ENCODE measurements at places on chromosomes 11 and 22.

GRCh38 chr11:7901319-7901854 lies 29.7 kb downstream of the OR10A6 start:
- DNase-seq: no peak

DNA sequence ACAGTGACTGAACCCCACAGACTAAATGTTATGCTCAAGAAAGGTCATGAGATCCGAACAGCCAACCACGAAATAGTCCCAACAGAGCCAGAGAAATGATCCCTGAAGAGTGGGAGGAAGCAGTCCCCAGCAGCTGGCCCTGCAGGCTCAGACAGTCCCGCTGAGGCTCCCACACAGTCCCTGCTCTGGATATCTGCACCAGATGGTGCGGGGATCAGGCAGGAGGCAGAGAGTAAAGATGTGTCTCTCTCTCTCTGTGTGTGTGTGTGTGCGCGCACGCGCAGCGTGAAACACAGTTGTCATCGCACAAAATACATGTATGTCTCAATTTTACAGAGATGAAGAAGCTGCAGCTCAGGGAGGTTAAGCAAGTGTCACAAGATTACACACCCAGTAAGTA lies 27.9 kb downstream of the GUCY1A2 start:
- DNase-seq: no peak

DNA sequence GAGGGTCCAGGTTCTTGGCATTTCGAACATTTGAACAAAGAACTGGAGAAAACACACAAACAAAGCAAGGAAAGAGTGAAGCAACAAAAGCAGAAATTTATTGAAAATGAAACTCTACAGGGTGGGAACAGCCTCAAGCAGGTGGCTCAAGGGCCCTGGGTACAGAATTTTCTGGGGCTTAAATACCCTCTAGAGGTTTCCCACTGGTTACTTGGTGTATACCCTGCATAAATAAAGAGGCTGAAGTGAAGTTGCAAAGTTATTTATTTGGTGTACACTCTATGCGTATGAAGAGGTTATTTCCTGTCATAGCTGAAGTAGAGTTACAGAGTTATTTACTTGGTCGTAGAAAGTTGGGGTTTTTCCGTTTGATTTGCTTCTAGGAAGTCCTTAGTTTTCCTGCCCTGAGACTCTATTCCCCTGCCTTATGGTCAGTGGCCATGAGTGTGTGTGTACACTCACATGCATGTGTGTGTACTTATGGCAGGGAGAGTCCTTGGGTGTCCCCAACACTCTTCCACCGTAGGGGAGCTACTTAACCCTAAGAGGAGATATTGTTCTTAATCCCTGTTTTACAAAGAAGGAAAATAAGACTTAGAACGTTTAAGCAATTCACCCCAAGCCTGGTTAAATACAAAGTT lies 5.6 kb upstream of the SMCO4 start:
- DNase-seq: no peak

- DNase-seq: no peak
Measured at GRCh38 chr11:73888244-73888643, 11.4 kb downstream of the PAAF1 start.

DNA sequence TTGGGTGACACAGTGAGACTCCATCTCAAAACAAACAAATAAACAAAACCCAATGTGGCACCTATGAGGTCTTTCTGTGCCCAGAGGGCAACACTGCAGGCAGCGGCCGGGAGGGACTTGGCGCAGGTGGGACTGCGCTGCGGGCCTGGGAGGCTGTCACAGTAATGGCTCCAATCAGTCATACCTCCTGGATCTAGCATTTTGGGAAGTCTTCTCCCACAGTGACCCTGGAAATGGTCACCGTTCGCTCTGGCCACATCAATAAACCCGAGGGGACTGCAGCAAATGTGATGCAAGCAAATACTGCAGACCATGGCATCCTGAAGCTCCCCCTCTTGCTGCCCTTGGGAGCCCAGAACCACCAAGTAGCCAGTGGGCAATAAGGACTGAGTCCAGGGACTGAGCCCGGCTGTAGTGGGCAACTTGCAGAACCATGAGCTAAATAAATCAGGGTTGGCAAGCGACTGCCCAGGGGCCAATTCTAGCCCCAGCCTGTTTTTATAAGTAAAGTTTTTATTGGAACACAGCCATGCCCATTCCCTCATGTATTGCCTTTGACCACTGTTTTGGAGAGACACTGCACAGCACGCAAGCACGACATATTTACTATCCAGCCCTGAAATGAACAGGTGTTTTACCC lies 15.4 kb downstream of the SHANK2 start:
- DNase-seq: no peak

DNA sequence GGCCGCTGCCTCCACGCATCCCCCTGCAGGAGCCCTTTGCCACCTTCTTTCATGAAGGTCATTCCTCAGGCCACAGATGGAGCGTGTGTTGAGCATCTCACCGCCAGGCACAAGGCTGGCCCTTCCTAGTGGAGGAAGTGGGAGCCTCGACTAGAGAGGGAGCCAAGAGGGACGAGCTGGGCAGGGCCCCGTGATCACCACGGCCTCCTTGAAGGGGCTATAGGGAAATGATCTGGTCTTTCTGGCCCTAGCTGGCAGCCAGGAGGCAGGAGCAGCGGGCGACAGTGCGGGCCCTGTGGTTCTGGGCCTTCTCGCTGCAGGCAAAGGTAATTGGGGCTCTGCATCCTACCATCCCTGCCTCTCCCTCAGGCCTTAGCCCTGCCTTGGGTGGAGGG lies 49.1 kb downstream of the PISD start:
- no peak for DNase-seq

Measured in esophagus squamous epithelium (tissue), 5 donors.